Muscle of arm (tissue), 14 donors: ENCODE measurements at places on chromosomes 1 and 21. TPM values are rescaled to one million over a fixed set of nuclear protein-coding genes. Genes with fewer than 3 reads are reported as not detected.

GRCh38 chr1:201933840-201934430 lies 12.4 kb downstream of the LMOD1 start:
- DNase-seq = no peak

- no peak for DNase-seq
Observed at GRCh38 chr21:43741423-43742096, 22.6 kb downstream of the PDXK start.

Gene ZSWIM5
- polyA plus RNA-seq = 0.54 TPM

DNA sequence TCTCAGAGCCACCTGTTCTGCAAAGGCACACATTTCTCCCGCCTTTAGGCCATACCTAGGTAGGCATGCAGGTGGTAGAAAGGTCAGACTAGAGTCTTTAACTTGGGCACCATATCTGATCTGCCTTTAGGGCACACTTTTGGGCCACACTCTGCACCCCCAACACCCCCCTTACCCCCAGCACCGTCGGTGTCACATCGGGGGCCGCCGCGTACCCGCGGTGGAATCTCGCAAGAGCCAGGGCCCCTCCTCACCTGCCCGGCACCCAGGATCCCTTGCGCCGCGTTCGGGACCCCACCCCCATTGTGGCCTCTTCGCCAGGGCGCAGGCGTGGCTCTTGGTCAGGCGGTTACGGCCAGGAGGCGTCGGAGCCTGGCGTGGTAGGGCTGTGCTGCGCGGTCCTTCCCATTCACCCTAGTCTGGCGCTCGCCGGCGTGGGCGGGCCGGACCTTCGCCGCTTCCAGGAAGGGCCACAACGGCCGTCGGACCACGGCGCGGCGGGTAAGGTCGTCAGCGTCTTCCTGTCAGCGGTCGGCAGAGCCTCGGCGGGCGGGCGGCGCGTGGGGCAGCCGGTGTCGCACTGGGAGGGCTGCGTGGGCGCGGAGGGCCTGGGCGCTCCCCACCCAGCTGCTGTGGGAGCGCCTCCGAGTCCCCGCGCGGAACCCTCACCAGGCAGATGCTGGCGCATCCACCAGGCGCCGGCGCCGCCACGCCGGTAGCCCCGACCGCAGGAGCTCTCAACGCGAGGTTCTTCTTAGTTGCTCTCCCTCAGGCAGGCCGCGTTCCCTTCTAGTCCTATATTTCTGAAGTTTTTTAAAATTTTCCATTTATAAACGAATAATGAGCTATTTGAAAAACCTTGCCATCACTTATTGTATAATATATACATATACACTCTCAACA lies at the start of gene DNAH14:
DNAH14 (plus strand) TSS at position 341 of the 903 bp plus-strand sequence. CDS start 23,028 bp downstream, outside the sequence.
- peak; percentile 45 for DNase-seq

GRCh38 chr1:113036639-113037321 lies 36.2 kb upstream of the LRIG2 start:
- no peak for DNase-seq

Gene GUK1
- polyA plus RNA-seq = 96.9 TPM

DNA sequence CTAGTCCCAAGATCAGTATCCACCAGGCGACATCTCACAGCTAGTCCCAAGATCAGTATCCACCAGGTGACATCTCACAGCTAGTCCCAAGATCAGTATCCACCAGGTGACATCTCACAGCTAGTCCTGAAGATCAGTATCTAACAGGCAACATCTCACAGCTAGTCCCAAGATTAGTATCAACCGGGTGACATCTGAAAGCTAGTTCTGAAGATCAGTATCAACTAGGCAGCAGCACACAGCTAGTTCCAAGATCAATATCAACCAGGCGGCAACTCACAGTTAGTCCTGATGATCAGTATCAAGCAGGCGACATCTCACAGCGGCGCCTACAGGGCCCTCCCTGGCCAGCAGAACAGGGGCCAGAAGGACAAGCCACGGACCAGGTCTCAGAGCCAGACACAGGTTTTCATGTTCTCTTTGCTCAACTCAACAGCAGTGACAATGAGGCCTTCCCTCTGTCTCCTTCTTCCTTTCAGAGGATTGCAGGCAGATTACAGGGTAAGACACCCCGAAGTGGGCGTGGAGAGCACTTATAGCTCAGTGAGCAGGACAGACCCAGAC lies 32.5 kb downstream of the NPHP4 start:
- no peak for DNase-seq

Gene GSTM1
- 0.39 TPM for polyA plus RNA-seq

DNA sequence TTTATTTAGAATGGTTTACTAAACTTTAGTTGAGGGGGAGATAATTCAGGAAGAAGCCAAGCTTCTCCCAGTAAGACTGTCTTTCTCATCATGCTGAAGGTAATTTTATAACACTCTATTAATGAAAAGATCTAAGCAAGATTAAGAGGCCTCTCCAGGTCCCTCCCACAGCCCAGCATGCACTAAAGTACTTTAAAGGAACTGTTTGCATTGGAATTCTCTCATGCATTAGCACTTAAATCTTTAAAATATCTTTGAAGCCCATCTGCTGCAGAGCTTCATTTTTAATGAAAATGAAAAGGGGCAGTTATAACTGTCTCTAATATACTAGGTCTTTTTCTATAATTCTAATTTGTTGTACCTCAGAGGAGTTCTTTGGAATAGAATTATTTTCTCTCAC lies 1379.1 kb upstream of the ADGRL4 start:
- no peak for DNase-seq

DNA sequence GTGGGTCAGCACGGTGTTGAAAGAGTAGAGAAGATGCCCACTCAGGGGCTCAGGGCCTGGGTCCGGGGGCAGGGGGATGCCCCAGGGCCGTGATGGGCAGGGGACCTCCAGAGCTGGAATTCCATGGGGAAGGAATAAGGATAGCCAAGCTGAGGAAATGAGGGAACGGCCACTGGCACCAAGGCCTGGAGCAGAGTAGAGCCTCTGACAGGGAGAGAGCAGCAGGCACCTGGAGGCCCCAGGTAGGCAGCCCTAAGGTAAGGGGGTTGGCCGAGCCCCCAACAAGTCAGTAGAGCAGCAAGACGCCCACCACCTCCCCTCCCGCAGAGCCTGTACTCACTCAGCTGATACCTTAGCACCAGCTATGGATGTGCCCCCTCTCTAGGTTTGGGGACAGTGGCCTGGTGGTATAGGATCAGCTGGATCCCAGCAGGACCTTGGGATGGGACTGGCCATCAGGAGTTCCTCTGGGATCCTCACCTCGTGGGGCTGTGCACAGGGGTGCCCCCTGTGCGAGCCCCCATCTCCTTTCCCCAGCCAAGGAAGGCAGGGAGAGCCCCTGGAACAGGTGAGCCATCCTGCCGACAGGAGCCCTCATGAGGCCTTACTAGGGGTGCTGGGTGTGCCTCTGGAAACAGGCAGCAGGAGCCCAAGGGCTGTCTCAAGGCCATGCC lies 21.0 kb upstream of the ARF1 start:
- DNase-seq = no peak

DNA sequence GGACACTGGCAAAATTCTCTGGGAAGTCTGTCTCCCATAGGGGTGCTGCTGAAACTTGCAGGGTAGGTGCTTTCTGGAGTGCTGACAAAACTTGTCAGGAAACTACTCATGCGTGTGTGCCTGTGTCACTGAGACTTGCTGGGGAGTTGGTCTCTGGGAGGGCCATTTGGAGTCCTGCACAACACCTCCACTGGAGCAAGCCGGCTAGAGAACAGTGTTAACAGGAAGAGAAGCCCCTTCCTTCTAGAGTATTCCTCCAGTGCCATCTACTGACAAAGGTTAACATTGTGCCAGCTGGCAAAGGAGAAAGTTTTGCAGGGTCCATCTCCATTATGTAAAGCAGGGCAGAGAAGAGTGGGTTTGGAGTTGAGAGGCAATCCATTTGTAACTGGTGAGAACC lies 30.0 kb downstream of the ZMYM4 start:
- peak; percentile 18 for DNase-seq

- no peak for DNase-seq
Observed at GRCh38 chr1:117582451-117582850, 23.4 kb upstream of the TENT5C start.

GRCh38 chr1:201783572-201783971 lies 45.4 kb upstream of the IPO9 start:
- DNase-seq = no peak

GRCh38 chr1:1050577-1051052 lies 23.5 kb downstream of the RNF223 start:
- DNase-seq = no peak

Gene SPRR2F
- polyA plus RNA-seq = not detected

DNA sequence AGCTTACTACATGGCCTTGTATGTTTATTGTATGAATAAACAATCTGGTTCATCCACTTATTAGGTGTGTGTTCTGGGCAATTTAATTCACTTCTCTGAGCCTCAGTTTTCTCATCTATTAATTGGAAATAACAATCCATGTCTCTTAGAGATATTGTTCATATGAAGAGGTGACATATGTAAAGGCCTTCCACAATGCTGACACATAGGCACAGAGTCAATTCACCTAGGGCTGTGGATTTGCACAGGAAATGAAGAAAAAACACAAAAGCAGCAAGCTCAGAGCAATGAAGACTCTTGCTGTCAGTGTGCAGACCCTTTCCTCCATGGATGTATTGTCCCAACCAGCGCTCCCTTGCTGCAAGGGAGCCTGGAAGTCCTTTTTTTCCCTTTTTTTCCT lies 195.2 kb upstream of the CAMK1G start:
- no peak for DNase-seq

Gene TNFSF18
- 0.08 TPM for polyA plus RNA-seq

DNA sequence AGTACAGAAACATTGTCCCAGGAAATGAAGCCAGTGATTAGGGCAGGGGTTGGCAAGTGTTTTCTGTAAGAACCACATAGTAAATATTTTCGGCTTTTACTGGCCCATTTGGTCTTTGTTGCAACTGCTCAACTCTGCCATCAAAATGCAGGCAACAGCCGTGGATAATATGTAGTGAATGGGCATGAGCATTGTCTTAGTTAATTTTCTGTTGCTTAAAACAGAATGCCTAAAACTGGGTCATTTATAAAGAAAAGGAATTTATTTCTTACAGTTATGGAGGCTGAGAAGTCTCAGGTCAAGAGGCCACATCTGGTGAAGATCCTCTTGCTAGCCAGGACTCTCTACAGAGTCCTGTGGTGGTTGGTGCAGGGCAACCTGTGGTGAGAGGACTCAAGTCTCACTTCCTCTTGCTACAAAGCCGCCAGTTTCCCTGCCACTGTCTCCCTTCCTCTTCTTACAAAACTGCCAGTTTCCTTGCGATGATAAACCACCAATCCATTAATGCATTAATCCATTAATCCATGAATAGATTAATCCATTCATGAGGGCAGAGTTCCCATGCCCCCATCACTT lies 166.4 kb downstream of the PSMG1 start:
- no peak for DNase-seq

- no peak for DNase-seq
Observed at GRCh38 chr1:228792601-228793000, 57.3 kb downstream of the RHOU start.

DNA sequence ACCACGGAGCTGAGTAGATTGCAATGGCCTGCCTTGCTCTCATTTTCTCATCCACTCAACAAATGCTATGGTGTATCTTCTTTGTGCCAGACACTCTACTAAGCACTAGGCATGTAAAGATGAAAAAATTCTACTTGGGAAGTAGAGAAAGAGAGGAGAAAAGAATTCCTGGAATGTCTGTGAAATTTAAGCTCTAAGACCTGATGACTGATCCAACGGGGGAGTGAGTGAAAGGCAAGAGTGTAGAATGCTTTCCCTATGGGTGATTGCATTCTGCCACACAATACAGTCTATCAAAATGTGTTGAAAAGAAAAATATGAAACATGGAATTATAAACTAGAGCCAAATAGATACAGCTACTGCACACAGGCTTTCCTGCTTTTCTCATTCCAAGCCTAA lies 82.3 kb downstream of the CYYR1 start:
- no peak for DNase-seq

Gene APCS
- polyA plus RNA-seq = not detected

- DNase-seq = peak; percentile 64
Observed at GRCh38 chr1:32066489-32066873, 6.3 kb upstream of the TMEM39B start.

- DNase-seq = no peak
Observed at GRCh38 chr1:7717748-7718368, 53.2 kb upstream of the VAMP3 start.

GRCh38 chr1:19178734-19179398 lies 31.2 kb downstream of the UBR4 start:
- DNase-seq = no peak

- peak; percentile 6 for DNase-seq
Observed at GRCh38 chr1:75725266-75725665, 757 bp downstream of the ACADM start.

Gene PAQR7
- polyA plus RNA-seq = 7.6 TPM

- no peak for DNase-seq
Observed at GRCh38 chr1:167223144-167224103, 2.7 kb downstream of the POU2F1 start.

DNA sequence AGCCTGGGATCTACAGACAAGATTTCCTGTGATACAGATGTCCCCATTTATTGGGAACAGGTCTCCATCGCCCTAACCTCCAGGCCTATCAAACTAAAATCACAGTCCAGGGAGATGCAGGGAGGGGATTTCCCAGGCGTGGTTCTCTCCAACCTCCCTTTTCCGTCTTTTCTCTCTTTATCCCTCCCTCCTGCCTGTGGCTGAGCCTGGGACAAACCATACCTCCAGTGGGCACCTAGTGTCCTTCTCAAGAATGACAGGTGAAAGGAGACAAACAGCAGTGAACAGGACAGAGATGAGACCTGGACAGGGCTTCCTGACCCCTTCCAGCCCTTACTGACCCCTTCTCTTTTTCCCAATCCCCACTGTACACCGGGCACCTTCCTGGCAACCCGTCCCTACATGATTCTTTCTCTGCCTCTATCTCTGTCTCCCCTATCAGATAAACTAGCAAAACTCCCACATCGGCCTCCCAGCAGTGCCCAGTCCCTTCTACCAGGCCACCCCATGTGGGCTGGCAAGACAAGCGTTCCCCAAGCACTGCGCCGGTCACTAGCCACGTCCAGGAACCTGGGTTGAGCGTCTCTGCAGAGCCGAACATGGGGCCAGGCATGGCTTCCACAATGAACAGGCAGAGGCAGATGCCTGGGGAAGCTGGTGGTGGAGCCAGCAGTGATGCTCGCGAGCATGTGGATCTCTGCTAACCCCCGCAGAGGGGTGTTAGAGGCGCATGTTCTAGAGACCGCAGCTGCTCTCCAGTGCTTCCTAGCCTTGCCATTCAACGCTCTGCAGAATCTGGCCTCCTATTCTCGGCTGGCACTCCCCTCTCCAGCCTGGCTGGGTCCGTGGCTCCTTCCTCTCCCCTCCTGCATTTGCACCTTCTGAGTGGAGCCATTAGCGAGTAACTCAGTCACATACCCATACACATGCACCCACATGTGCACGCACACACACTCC lies 54.7 kb downstream of the ELK4 start:
- no peak for DNase-seq

GRCh38 chr1:917466-918091 lies 6.1 kb upstream of the SAMD11 start:
- no peak for DNase-seq

Gene CFAP57
- polyA plus RNA-seq = 0.18 TPM
